ENCODE measurements at places on chromosomes 16 and 17.
A peak's percentile ranks its signal among the peaks of the same experiment; 100 is the strongest.

- no peak for DNase-seq
These were observed 361.2 kb upstream of the ERCC4 start for GRCh38 chr16:13558752-13559151.

GRCh38 chr16:29825145-29826044 is 5.1 kb downstream of the MVP start:
- DNase-seq = no peak

GRCh38 chr17:30933966-30934365 is 12.2 kb downstream of the ADAP2 start:
- no peak for DNase-seq

DNA sequence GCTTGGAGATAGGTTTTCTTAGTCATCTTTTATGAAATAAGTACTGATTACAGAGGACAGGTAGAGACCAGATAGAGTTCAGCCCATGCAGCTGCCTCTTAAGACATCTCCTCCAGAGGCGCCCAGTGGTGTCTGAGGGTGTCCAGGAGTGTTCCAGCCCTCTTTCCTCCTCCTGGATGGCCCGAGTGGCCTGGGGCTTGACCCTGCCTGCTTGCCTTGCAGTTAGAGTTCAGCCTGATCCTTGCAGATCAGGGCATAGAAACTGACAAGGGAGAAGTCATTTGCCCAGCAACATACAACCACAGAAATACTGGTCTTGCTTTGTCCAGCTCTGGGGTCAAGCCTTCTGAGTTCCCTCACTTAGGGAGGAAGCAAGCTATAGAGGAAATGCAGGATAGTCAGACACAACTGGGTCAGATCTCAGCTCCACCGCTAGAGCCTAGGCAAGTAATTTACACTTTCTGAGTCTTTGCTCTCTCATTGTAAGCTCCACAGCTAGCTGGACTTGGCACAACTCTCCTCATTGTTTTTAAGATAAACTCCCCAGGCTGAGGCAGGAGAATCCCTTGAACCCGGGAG is 3.6 kb upstream of the CCL1 start:
- DNase-seq = no peak

DNA sequence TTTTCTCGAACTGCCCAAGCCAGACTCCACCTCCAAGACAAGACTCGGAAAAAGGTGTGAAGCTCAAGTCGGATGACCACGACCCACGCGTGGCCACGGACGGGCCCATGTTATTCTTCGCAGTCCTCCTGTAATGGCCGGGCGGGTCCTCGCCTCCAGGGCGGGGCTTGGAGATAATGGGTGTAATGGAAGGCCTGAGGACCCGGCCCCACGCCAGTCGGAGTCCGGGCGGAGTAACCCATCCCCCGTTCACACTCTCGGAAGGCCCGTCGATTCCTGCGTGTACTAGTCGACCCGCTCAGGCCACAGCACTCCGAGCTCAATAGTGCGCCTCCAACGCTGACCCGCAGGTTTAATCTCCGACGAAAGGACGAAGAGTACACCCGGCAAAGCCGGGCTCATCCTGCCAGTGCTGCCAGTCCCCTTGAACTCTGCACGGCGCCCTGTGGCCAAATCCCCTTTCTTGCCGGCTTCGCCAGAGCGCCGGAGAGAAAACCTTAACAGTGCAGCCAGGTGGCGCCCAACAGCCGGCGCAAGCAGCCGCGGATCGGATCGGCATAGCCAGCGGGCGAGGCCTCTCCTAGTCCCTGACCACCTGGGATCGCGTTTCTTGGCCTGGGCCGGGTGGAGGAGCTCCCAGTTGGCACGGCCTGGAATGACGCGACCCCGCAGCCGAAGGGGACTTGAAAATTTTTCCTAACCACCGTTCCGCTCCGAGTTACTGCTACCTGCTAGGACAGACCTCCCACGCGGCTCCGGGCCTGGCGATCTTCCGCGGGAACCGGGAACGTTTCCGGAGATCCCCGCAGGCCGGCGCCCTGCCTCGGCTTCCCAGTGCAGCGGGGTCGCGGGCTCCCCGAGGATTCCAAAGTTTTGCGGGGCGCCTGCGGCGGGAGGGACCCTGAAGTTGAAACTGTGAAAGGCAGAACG is 762.0 kb downstream of the KCNJ18 start:
- no peak for DNase-seq

- DNase-seq = no peak
These were observed 4.4 kb downstream of the CDC27 start for GRCh38 chr17:47184681-47185080.

DNA sequence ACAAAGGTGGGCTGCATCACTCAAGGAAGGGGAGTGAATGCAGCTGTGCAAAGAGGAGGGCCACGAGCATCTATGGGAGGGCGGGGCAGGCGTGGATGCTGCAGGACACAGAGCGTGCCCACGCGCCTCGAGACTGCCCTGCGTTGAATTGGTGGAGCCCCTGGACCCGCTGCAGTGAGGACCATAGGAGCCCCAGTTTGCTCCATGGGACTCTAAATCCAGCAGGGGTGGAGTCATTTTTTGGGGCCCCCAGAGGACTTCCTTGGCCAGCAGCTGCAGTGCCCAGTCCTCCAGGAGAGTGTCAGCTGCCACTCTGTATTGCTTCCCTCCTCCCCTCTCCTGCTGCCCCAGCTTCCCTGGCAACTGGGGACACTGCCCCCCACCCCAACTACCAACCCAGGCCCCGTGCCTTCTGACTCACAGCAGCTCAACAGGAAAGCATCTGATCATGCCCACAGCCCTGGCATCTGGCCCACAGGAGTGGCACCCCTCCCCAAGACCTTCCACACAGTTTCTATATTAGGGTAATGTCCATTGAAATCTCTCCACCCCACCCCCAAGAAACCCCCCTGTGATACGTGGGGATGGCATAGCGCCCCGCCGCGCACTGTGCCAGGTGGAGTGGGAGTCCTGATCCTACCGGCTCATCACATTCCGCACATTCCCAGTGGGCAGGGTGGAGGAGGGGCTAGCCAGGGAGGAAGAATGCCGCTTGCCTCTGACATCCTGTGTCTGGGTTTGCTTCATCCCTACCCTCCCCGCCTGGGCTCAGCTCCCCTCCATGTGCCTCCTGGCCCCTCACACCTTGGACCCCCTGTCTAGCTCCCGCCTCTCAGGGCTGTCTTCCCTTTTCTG is 27.8 kb upstream of the ITGA3 start:
- DNase-seq = no peak

- no peak for DNase-seq
These were observed 258.2 kb upstream of the CDH8 start for GRCh38 chr16:62294213-62294972.

GRCh38 chr16:27428026-27428785 is 26.2 kb downstream of the IL21R start:
- DNase-seq = no peak

DNA sequence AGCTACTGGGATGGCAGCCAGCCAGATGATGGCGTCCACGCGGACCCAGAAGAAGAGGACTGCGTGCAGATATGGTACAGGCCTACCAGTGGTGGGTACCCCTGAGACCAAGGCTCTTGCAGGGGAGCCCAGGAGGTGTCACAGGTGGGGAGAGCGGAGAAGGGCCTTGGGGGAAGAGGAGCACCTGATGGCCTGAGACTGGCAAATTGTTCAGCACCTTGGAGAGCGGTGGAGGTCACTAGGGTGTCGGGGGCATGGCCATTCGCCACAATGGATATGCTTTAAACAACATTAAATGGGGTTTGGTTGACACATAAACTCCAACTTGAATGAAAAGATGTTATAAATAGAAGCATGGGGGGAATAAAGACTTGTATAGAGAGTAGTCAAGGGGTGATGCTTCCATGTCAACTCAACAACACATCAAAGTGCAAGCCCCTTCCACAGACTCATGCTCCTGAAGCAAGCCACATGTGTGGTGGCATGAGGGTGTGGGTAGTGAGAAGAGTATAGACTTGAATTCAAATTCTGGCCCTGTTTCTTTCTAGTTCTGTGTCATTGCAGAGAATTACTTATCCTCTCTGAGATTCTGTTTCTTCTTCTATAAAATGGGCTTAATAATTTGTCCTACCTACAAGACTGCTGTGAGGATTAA is 22.2 kb downstream of the CLEC19A start:
- no peak for DNase-seq

GRCh38 chr17:19412510-19412909 is 1.5 kb downstream of the RNF112 start:
- DNase-seq = no peak

- peak; percentile 41 for DNase-seq
These were observed 910 bp downstream of the ITGAL start for GRCh38 chr16:30473231-30474073.

GRCh38 chr16:58345574-58346354 is 46.5 kb upstream of the GINS3 start:
- no peak for DNase-seq

DNA sequence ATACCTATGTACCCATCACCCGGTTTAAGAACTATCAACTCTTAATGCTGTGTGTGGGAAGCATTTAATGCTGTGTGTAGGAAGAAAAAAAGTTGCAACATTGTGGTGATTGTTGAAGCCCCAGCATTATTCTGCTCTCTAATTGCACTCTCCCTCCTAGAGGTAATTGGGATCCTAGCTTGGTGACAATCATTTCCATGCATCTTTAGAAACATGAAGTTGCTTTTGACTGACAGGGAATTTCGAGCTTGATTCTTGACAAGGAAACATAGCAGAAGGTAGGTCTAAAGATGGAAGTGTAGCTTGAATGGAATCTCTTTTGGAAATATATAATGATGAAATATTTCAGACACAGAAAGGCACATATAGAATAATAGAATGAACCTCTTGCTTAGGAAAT is 27.3 kb downstream of the HEXIM2 start:
- DNase-seq = no peak

DNA sequence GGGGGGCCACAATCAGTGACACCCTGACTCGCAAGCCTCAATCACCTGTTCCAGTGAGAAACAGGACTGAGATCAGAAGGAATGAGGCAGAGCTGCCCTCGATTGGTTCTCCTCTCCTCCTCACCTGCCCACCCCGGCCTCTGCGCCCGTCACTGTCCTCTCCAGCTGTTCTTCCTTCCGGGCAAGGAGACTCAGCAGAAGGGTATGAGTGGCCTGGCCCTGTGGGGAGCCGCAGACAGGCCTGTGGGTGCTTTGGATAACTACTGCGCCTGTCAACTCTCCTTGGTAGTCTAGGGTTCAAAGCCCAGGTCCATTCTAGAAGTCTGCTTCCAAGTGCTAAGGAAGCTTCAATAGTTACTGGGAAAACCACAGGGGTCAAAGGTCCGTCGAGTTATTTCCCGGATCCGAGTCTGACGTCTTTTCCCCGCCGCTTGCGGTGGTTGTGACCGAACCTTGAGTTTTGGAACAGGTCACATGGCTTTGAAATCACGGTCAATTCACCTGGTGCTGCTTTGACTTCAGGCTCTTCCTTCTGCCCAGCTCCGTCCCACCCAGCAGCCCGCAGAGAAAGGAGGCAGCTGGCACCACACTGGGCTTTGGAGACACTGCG is 8.3 kb downstream of the CARD14 start:
- no peak for DNase-seq

GRCh38 chr17:82105882-82106687 is 8.0 kb upstream of the FASN start:
- DNase-seq = peak; percentile 37

DNA sequence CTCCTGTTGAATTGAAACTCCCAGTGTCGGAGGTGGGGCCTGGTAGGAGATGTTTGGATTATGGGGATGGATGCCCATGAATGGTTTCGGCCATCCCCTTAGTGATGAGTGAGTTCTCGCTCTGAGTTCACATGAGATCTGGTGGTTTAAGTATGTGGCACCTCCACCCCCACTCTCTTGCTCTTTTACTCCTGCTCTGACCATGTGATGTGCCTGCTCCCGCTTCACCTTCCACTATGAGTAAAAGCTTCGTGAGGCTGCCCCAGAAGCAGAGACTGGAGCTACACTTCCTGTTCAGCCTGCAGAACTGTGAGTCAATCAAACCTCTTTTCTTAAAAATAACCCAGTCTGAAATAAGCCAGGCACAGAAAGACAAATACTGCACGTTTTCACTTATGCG is 512.4 kb downstream of the HS3ST4 start:
- no peak for DNase-seq

DNA sequence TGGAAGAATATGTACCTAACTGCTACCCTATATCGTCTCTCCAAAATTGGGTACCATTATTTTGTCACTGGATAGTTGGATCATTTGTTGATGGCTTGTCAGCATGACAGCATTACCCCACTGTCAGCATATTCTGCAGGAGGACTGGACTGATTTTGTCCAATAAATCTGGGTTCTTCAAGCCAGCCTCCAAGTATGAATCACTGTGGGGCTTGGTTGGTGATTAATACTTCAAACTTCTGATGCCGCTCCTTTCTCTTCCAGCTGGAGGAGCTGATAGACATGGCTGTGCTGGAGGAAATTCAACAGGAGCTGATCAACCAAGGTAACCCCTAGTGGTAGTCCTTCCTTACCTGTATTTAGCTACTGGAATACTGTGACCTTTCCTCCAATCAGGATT is 2.5 kb downstream of the RPAIN start:
- no peak for DNase-seq

Measured in activated CD4-positive, alpha-beta T cell treated with anti-CD3 and anti-CD28 coated beads, Interleukin-2, amount 50 U/mL, for 1 hour (primary cell).